ENCODE measurements at places on chromosomes 12 and 14. TPM values are rescaled to one million over a fixed set of nuclear protein-coding genes. Genes with fewer than 3 reads are reported as not detected.

- H3K27me3 ChIP-seq, result no peaks in the 10 kb centered on the region
- no peak overlapping the region for H3K27ac ChIP-seq
- H3K36me3 ChIP-seq, result no peaks in the 10 kb centered on the region
- no peak overlapping the region for H3K4me3 ChIP-seq
Observed at GRCh38 chr12:100234591-100235304, 32.1 kb downstream of the DEPDC4 start.

GRCh38 chr14:87065366-87065765 is 927.6 kb downstream of the GALC start:
- H3K4me3 ChIP-seq, result no peak overlapping the region
- no peaks in the 10 kb centered on the region for H3K27me3 ChIP-seq
- H3K27ac ChIP-seq, result no peak overlapping the region
- no peaks in the 10 kb centered on the region for H3K4me1 ChIP-seq
- no peak for DNase-seq
- no peaks in the 10 kb centered on the region for H3K36me3 ChIP-seq

- H3K27me3 ChIP-seq, result no peaks in the 10 kb centered on the region
- no peak overlapping the region for H3K4me3 ChIP-seq
- no peak overlapping the region for H3K27ac ChIP-seq
- H3K4me1 ChIP-seq, result peaks cover 11% of the 10 kb centered on the region
Observed at GRCh38 chr14:50121486-50121885, 5.1 kb upstream of the VCPKMT start.

Gene ST8SIA1
- total RNA-seq, result 2.2 TPM

DNA sequence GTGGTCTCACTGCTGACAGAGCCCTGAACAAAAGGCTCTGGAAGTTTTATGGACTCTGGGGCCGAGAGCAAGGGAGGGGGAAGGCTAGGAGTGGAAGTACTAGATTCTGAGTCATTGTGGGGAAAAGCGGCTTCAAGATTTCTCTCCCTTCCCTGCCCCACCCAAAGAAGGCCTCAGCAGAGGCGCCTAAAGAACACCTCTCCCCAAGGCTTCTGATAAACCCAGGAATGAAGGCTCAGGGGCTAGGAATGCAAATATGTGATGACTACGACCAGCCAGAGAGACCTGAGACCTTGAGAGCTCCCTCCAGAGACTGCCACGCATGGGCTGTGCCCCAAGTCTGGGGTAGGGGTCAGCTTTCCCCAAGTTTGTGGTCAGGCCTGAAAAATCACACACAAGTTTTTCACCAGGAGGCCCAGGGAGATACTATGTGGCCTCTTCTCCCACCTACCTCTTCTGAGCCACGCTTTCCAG is 130.7 kb upstream of the HIF1A start:
- H3K27me3 ChIP-seq, result no peaks in the 10 kb centered on the region
- H3K4me3 ChIP-seq, result no peak overlapping the region
- H3K36me3 ChIP-seq, result no peaks in the 10 kb centered on the region
- peak; percentile 62 for DNase-seq
- peaks cover 63% of the 10 kb centered on the region for H3K4me1 ChIP-seq

- no peak within 1 kb of the TSS for H3K4me3 ChIP-seq
- DNase-seq, result no peak
- H3K4me1 ChIP-seq, result no peaks in the 10 kb centered on the region
- no peaks in the 10 kb centered on the region for H3K36me3 ChIP-seq
- H3K27ac ChIP-seq, result no peak within 1 kb of the TSS
Observed at GRCh38 chr12:55244309-55244708, at the start of gene OR6C74. TSS of gene OR6C74 (plus strand) at chr12:55244609. CDS start at chr12:55247288, 2,679 bp downstream.

DNA sequence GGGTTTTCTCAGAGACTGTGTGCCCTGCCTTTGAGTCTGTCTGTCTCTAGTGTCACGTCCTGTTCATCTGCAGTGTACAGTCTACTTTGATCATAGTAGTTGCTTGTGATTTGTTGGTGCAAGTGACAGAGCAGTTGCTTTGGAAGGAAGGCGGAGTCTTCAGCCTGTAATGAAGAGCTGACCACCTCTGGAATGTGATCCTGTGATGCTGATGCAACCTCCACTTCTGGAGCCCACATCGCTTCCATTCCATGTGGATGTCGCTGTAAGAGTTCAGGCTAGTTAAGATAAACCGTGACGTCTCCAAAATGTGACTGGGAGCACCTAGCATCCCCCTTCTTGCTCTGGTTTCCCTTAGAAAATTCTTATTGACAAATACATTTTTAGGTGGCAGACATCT is 51.8 kb downstream of the PELI2 start:
- no peak for DNase-seq
- H3K36me3 ChIP-seq, result no peaks in the 10 kb centered on the region

Gene PTGER2
- total RNA-seq, result 1.6 TPM

GRCh38 chr12:66531766-66532165 is 147.1 kb downstream of the GRIP1 start:
- H3K27ac ChIP-seq, result no peak overlapping the region
- H3K36me3 ChIP-seq, result no peaks in the 10 kb centered on the region
- H3K4me3 ChIP-seq, result no peak overlapping the region

DNA sequence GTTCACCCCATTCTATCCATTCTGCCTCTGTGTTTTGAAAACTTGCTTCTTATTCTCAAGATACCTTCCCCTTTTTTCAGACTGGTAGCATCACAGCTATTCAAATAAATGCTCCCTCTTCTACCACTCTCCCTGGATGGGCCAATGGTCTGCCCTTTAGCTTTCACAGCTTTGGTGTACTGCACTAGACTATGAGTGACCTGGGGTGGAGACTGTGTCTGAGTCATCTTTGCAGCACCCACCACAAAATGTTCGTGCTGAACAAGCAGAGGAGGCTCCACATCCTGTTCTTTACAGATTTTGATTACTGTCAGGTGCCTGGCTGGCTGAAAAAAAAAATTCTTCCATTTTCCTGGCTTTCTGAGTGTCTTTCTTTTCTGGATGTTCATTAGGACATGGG is 1104.1 kb upstream of the TMEM132C start:
- no peaks in the 10 kb centered on the region for H3K27me3 ChIP-seq
- H3K36me3 ChIP-seq, result no peaks in the 10 kb centered on the region
- no peak overlapping the region for H3K4me3 ChIP-seq
- H3K27ac ChIP-seq, result no peak overlapping the region
- H3K4me1 ChIP-seq, result no peaks in the 10 kb centered on the region
- no peak for DNase-seq

- no peaks in the 10 kb centered on the region for H3K4me1 ChIP-seq
- H3K4me3 ChIP-seq, result no peak overlapping the region
- H3K27me3 ChIP-seq, result no peaks in the 10 kb centered on the region
- peaks cover 15% of the 10 kb centered on the region for H3K36me3 ChIP-seq
Observed at GRCh38 chr14:105272623-105273022, 24.3 kb downstream of the BTBD6 start.

Gene A2ML1
- 0.15 TPM for total RNA-seq

GRCh38 chr12:54421175-54421878 is 2.3 kb upstream of the ITGA5 start:
- no peak for DNase-seq
- peaks cover 43% of the 10 kb centered on the region for H3K4me1 ChIP-seq
- no peaks in the 10 kb centered on the region for H3K36me3 ChIP-seq
- H3K27ac ChIP-seq, result peak overlapping the region; percentile 62

DNA sequence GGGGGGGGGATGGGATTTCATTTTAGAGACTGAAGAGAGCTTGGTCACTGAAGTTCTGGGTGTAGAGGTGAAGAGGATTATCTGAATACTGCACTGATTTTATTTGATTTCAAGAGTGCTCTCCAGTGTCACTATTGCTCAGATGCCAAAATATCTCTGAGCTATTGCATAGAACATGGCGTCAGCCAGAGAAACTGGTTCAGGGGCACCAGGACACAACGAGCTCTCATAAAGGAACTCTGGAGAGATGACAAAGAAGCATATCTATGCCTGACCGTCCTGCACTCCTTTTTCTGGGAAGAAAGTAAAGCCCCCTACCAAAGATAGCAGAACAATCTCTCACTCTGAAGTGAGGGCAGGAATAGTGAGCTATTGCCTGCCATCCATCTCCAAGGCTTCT is 2.0 kb downstream of the SLC7A8 start:
- H3K27ac ChIP-seq, result no peak overlapping the region
- no peaks in the 10 kb centered on the region for H3K27me3 ChIP-seq
- no peak for DNase-seq

DNA sequence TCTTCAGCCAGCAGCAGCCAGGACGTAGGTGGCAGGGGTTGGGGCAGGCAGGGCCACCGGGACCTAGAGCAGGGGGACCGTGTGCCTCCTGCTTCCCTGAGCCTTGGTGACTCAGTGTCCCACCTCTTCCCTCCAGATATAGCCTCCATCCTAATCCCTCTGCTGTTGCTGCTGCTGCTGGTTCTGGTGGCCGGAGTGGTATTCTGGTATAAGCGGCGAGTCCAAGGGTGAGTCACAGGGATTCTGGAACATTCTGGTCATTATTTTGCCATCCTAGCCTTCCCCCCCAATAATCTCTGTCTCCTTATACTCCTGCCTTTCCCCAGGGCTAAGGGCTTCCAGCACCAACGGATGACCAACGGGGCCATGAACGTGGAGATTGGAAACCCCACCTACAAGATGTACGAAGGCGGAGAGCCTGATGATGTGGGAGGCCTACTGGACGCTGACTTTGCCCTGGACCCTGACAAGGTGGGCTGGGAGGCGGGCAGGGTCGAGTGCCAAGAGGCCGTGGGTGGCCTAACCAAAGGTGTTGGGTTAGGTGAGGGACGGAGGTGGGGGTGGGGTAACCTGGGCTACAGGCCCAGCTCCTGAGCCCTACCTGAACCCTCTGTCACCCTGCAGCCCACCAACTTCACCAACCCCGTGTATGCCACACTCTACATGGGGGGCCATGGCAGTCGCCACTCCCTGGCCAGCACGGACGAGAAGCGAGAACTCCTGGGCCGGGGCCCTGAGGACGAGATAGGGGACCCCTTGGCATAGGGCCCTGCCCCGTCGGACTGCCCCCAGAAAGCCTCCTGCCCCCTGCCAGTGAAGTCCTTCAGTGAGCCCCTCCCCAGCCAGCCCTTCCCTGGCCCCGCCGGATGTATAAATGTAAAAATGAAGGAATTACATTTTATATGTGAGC is 4.5 kb upstream of the NXPH4 start:
- H3K4me3 ChIP-seq, result no peak overlapping the region
- peaks cover 29% of the 10 kb centered on the region for H3K4me1 ChIP-seq
- H3K27me3 ChIP-seq, result peaks cover under 1% of the 10 kb centered on the region
